ENCODE measurements at places on chromosomes 11 and 22.

GRCh38 chr11:72224564-72225410 is at the start of gene INPPL1:
INPPL1 (plus strand) TSS chr11:72224767; CDS start chr11:72224985, 218 bp downstream.
- no peak for DNase-seq

DNA sequence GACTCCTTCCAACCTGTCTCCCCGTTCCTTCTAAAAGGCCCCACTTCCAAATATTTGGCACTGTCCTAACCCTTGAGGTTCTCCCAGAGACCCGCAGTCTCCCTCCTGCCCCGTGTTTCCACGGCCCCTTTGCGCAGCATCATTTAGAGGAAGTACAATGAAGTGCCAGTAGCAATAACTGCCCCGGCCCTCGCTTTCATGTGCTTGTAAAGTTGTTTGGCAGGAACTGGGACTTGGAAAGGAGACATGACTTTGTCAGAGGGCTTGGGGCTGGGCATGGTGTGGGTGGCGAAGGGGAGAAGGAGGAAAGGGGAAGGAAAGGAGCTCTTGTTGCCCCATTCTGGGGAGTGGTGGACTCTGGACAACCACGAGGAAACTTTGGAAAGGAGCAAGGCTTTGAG is 2.6 kb downstream of the CD44 start:
- DNase-seq = no peak

GRCh38 chr11:132719684-132720083 is 812.6 kb downstream of the OPCML start:
- DNase-seq = no peak

- DNase-seq = no peak
Measured at GRCh38 chr11:125390946-125391345, 105.1 kb downstream of the FEZ1 start.

GRCh38 chr22:18110194-18110953 is at the start of gene TUBA8:
TUBA8 (plus strand) TSS chr22:18110809; CDS start chr22:18110866, 57 bp downstream.
- no peak for DNase-seq

DNA sequence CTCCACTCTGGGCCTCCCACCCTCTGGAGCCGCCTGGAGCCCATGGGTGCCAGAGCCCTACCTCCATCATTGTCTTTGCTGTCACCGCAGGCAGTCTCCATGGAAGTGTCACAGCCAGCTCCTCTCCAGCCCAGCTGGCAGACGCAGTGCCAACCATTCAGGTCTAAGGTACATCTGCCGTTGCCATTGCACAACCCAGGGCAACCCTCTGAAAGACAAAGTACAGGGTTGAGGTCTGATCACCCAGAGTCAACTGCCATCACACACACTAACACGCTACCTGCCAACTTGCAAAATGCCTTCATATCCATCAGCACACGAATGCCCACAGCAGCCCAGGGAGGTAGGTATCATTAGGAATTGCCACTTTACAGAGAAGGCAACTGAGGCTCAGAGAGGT is 196.3 kb upstream of the NARS2 start:
- DNase-seq = no peak

GRCh38 chr11:69985331-69985640 is 92.8 kb upstream of the ANO1 start:
- DNase-seq = no peak

- DNase-seq = no peak
Measured at GRCh38 chr11:80782135-80782885, 1341.5 kb upstream of the TENM4 start.
